Gastroesophageal sphincter (tissue), 4 donors: ENCODE measurements at places on chromosomes 11 and 22. TPM values are rescaled to one million over a fixed set of nuclear protein-coding genes. Genes with fewer than 3 reads are reported as not detected.

DNA sequence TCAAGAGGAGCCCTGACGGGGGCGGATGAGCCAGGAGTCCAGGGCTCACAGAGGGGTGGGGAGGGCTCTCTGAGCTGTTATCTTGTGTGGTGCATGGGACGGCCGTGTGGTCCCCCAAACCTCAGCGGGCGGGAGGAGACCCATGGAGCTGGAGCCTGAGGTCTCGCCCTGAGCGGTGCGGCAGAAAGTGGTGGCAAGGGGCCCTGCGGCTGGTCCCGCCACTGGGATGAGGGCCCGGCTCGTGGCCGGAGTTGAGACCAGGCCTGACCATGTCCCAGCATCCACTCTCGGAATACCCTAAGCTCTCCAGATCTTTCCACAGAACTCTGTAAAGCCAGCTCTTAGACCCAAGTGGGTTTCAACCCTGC is 22.6 kb upstream of the TTLL12 start:
- no peak for ATAC-seq

- no peak for ATAC-seq
These were observed 3.1 kb downstream of the TNNT3 start for GRCh38 chr11:1922481-1923081.

GRCh38 chr11:61340979-61341378 is 8.0 kb downstream of the TKFC start:
- no peak for ATAC-seq

GRCh38 chr11:5605849-5606248 is 9.4 kb downstream of the TRIM6 start:
- ATAC-seq: peak; percentile 18

DNA sequence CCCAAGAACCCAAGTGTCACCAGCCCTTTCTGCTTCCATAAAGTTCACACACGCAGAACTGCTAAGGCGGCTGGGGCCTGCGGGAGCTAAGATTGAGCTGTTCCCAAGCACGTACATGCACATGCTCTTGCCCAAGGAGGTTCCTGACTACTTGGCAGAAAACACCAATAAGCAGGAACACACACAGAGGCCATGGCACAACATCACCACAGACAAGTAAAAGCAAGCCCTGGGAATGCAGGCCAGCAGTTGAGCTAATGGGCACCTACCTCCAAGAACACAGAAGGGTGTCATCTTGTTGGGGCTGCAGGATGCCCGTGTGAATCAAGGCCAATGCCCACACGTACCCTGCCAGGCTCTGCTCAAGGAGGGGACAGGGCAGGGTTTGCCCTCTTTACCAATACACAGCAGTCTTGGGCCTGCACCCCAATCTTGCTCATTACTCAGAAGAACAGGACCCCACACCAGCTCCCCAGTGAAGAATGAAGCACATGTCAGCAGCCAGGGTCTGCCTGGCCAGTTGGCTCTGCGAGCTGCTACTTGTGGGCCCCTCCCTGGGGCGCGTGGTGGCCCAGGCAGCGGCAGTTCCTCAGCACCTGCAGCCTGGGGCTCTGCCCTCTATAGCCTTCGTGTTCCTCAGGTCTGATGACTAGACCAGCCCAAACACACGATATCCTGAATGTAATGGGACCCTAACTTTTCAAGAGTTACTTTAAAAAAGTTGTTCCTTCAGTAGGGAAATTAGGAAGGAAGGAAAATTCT is 32.3 kb upstream of the CYP2D6 start:
- no peak for ATAC-seq

LMNTD2 gene
- 0.81 TPM for total RNA-seq

UPK3A gene
- not detected for total RNA-seq
